ENCODE measurements at places on chromosomes 2 and 18. TPM values are rescaled to one million over a fixed set of nuclear protein-coding genes. Genes with fewer than 3 reads are reported as not detected.

ZC3H8 gene
- 7.4 TPM for total RNA-seq

PLCD4 gene
- total RNA-seq: 2.0 TPM

UGT1A6 gene
- total RNA-seq: not detected

HOXD11 gene
- total RNA-seq: not detected

B3GNT7 gene
- 1.1 TPM for total RNA-seq

EML6 gene
- total RNA-seq: 1.2 TPM

FOSL2 gene
- total RNA-seq: 84.3 TPM

VWC2L gene
- total RNA-seq: not detected

PRKAG3 gene
- 0.52 TPM for total RNA-seq

HOXD1 gene
- total RNA-seq: not detected

TET3 gene
- total RNA-seq: 4.5 TPM

WNT10A gene
- not detected for total RNA-seq

DHRS9 gene
- total RNA-seq: 2.7 TPM

NPHP1 gene
- 3.9 TPM for total RNA-seq

ZCCHC2 gene
- 12.3 TPM for total RNA-seq

SNED1 gene
- 62.5 TPM for total RNA-seq

COLEC12 gene
- 21.1 TPM for total RNA-seq

DPYSL5 gene
- not detected for total RNA-seq

SERPINB10 gene
- not detected for total RNA-seq

TYMS gene
- 22.9 TPM for total RNA-seq

CENPA gene
- total RNA-seq: 2.7 TPM

ZNF804A gene
- total RNA-seq: 1.4 TPM

HOXD12 gene
- total RNA-seq: not detected

GKN2 gene
- not detected for total RNA-seq

RESP18 gene
- total RNA-seq: not detected

SGPP2 gene
- not detected for total RNA-seq

CABYR gene
- total RNA-seq: 5.7 TPM

CLHC1 gene
- total RNA-seq: 9.3 TPM

NAPG gene
- 42.5 TPM for total RNA-seq

UGT1A5 gene
- total RNA-seq: not detected

CXCR4 gene
- total RNA-seq: 2.0 TPM

KIF5C gene
- 0.10 TPM for total RNA-seq

FLACC1 gene
- total RNA-seq: 1.3 TPM

TBR1 gene
- not detected for total RNA-seq

SCYGR4 gene
- total RNA-seq: not detected

BOLL gene
- total RNA-seq: not detected

C2orf42 gene
- total RNA-seq: 22.4 TPM

ASPRV1 gene
- 0.46 TPM for total RNA-seq

ALPI gene
- not detected for total RNA-seq

COL4A4 gene
- 7.7 TPM for total RNA-seq

MYCN gene
- total RNA-seq: 0.07 TPM

OSR1 gene
- 11.6 TPM for total RNA-seq

RFX8 gene
- 6.4 TPM for total RNA-seq

OXER1 gene
- total RNA-seq: not detected

NGEF gene
- 5.7 TPM for total RNA-seq

CELF4 gene
- total RNA-seq: not detected

UGT1A10 gene
- 0.10 TPM for total RNA-seq

GLI2 gene
- 10.0 TPM for total RNA-seq

REG3A gene
- not detected for total RNA-seq

ERLEC1 gene
- total RNA-seq: 130 TPM

FBXO15 gene
- total RNA-seq: 0.73 TPM

RAB6C gene
- not detected for total RNA-seq

MLPH gene
- 14.2 TPM for total RNA-seq

GRB14 gene
- 10.4 TPM for total RNA-seq

ANKRD30B gene
- 0.73 TPM for total RNA-seq

Measured in smooth muscle cell of the pulmonary artery (primary cell).